Calu3 (cell line): ENCODE measurements at places on chromosomes 2 and 18. TPM values are rescaled to one million over a fixed set of nuclear protein-coding genes. Genes with fewer than 3 reads are reported as not detected.

The CHRND gene
- total RNA-seq, result not detected in 2 replicates

The DSEL gene
- 28.0 and 32.2 TPM in 2 replicates for total RNA-seq

The CCDC74A gene
- 1.2 and 2.0 TPM in 2 replicates for total RNA-seq

The IFIH1 gene
- total RNA-seq, result 63.7 and 126 TPM in 2 replicates

The NYAP2 gene
- total RNA-seq, result 0.07 TPM in 1 of 2 replicates, not detected in the other

- DNase-seq, result no peak
Measured at GRCh38 chr2:74297391-74297790, 45.8 kb downstream of the SLC4A5 start.

DNA sequence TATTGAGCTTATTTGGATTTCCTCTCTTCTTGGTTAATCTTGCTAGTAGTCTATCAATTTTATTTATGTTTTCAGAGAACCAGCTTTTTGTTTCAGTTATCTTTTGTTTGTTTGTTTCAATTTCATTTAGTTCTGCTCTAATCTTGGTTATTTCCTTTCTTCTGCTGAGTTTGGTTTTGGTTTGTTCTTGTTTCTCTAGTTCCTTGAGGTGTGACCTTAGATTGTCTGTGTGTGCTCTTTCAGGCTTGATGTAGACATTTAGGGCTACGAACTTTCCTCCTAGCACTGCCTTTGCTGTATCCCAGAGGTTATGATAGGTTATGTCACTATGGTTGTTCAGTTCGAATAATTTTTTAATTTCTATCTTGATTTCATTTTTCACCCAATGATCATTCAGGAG lies 141.6 kb downstream of the ZNF236 start:
- no peak for DNase-seq

- no peak for DNase-seq
Measured at GRCh38 chr2:219628235-219628985, 980 bp downstream of the SLC4A3 start.

GRCh38 chr2:3034396-3034795 lies 343.2 kb downstream of the EIPR1 start:
- no peak for DNase-seq

GRCh38 chr2:216133397-216133796 lies 24.2 kb downstream of the XRCC5 start:
- no peak for DNase-seq

GRCh38 chr2:11348209-11348749 lies 3.8 kb upstream of the ROCK2 start:
- no peak for DNase-seq

GRCh38 chr2:16481351-16481750 lies 184.3 kb downstream of the CYRIA start:
- no peak for DNase-seq

- peak; percentile 47 for DNase-seq
Measured at GRCh38 chr2:129923265-129924091, 56.0 kb upstream of the RAB6C start.

- no peak for DNase-seq
Measured at GRCh38 chr2:112776113-112776512, 8.2 kb downstream of the IL1A start.

DNA sequence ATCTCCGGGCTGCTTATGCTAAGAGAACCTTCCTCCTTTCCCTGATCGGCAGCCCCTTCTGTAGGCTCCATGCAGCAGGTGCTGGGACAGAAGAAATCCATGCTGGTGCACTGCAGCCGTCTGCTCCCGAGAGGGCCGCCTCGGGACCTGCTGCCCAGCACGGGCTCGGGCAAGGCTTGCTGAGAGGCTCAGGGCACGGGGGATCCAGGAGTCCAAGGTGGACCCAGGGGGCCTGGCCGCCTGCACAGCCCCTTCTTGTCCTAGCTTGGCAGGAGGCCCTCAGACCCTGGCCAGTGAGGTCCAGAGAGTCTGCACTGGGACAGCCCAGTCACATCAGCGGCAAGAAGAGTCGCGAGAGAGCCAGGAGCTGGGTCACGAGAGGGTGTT lies 13.3 kb upstream of the DUSP2 start:
- no peak for DNase-seq
